ENCODE measurements at places on chromosomes 6 and 20.

- DNase-seq, result no peak
These were observed 44.1 kb downstream of the VAPB start for GRCh38 chr20:58433029-58433647.

GRCh38 chr6:41967312-41968287 lies 26.0 kb upstream of the CCND3 start:
- no peak for DNase-seq

DNA sequence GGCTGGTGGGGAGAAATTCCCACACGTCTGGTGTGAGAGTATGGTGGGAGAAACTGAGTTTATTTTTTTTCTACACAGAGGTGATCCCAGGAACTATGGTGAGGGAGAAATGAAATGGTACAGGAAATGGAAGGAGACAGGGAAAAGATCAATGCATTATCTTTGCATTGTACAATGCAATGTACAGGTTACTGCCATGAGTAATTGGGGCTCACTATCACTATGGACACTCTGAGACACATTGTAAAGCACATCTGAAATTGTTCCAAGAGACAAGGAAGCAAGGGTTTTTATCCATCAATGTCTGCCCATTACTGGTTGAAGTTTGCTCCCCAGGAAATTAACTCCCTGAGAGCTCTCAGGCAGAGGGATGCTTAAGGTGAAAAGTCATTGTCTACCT lies 21.7 kb upstream of the FAM184A start:
- DNase-seq, result no peak

DNA sequence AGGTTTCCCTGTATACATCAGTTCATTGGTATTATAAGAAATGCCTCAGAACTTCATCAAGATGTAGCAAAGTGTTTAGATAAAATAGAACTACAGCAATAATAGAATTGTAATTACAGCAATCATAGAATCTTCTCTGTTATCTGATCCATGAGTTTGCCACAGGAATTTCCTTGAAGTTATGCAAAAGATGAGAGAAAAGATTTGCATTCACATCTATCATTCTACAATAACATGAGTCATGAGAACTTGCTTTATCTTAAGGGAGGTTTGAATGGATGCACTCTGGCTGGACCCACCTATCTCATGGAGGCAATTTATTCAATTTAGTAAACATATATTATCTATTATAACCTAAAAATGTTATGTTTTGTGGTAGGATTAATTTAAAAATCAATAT lies 329.8 kb upstream of the EPHA7 start:
- no peak for DNase-seq

DNA sequence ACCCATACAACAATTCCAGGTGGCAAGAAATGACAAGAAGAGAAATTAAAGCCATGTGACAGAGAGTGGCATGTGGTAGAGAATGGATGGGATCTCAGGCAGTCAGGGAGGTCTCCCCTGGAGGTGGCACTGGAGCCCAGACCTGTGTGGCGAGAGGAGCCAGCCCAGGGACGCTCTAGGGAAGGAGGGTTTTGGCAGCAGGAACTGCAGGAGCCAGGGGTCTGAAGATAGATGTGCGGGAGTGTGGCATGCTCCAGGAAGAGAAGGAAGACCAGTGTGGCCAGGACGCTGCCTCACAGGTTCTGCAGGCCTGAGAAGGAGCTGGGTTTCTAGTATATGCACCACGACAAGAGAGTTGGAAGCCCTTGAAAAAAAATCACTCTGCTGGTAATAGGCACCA lies 45.1 kb downstream of the SPATA2 start:
- DNase-seq, result no peak

All from activated T-cell treated with anti-CD3 and anti-CD28 coated beads for 1 hour (primary cell).